ENCODE measurements at places on chromosomes 3 and 15.

DNA sequence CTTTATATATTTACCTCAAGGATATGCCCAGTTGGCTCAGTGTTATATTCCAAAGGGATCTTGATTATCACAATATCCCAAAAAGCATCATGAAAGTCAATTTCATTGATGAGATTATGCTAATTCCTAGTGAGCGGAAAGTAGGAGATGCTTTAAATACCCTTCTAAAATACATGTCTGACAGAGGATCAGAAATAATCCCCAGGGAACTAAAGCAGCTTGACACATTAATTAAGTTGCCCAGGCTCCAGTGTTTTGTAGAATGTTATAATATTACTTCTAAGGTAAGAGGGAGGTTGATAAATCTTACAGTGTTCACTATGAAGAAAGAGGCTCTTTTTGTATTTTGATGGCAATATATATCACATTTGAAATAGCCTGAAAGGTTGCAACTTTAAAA lies 767.5 kb upstream of the ROBO1 start:
- no peak for DNase-seq

DNA sequence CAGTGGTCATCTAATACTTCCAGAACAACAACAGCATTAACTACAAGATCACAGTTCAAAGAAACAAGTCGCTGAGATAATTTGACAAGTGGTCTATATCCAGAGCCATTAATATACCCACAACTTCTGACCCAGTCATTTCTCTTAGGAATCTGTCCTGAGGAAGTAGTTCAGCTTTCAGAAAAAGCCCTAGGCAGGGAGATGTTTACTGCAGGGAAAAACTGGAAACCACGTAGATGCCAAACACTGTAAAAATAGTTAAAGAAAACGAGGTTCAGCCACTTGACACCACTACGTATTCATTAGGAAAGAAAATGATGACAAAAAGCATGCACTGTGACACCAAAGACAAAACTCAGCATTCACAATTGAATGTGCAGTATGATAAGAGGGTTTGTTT lies 22.3 kb upstream of the CDCP1 start:
- no peak for DNase-seq

GRCh38 chr3:8481380-8481779 lies 20.2 kb upstream of the LMCD1 start:
- no peak for DNase-seq

GRCh38 chr15:67422296-67422695 lies 98.6 kb upstream of the C15orf61 start:
- DNase-seq: no peak

GRCh38 chr3:64732576-64732975 lies 44.8 kb upstream of the ADAMTS9 start:
- DNase-seq: no peak

GRCh38 chr3:190436331-190436730 lies 13.4 kb downstream of the TMEM207 start:
- DNase-seq: no peak

- no peak for DNase-seq
Observed at GRCh38 chr3:25021816-25022215, 406.2 kb upstream of the RARB start.

- no peak for DNase-seq
Observed at GRCh38 chr3:194405766-194406165, 6.7 kb upstream of the GP5 start.

- no peak for DNase-seq
Observed at GRCh38 chr15:101597360-101597928, 54.7 kb downstream of the TM2D3 start.

DNA sequence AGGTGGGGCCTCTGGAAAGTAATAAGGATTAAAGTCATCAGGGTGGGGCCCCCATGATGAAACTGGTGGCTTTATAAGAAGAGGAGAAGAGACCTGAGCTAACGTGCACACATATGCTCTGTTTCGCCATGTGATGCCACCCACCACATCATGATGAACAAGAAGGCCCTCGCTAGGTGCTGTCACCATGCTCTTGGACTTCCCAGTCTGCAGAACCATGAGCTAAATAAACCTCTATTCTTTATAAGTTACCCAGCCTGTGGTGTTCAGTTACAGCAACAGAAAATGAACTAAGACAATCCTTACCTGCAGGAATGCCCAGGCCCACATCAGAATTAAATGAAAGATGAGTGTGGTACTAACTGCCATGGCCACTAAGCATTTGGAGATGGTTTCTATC lies 79.8 kb downstream of the ADCY5 start:
- DNase-seq: no peak

DNA sequence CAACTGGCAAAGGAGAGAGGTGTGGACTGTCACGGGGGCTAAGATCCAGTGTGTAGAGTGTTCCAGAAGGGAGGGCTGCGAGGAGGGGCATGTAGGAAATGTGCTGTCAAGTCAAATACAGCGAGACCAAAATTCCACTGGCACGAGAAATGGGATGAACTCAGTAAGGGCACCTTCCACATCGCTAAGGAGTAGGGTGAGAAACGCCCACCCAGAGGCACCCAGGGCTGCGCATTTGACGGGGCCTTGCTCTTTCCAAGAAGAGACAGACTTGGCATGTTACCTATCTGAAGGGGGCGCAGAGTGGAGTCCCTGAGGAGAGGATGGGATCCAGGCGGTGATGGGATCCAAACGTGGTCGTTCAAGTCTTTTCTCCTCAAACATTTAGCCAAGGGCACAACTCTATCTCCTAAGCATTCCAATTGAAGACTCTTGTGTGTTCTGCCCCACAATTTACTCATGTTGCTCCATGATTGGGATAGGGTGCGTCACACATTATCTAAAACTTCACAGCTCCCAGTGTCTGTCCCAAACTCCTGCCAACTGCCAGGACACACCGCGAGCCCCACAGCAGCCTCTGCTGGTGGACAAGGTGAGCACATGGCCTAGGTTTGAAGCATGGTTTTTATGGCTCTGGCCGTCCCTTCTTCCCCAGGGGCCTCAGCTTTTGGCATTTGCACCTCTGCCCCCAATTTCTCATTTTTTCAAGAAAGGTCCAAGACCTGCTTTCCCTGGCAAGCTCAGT lies 7.6 kb downstream of the SELENOS start:
- DNase-seq: no peak

DNA sequence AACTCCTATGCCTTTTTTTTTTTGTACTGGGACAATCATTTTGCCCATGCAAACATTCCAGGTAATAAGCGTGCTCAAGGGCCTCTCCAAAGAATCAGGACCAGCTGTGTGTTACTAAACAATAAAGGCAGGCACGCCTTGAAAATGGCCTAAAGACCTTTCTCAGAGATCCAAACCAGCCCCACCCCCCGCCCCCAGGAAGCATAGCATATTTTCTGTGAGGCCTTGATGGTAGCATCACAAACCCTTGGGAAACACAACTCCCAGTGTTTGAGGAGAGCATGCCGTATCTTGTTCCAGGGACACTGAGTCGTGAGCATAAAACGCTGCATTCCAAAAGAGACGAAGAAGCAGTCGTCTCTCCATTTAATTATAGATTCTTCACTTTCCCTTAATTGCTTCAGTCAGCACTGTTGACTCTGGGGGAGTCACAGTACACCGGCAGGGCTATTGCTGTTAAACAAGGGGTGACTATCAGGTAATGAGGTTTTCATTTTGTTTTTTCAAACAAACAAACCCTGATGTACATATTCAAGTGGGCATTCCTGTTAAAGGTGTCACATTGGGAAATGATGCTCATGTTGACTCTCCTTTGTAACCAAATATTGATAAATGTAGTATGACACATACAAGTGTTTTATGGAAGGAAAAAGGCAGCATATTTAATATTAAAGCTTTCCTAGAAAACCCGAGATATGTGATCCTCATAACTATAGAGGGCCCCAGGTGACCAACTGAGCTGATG lies 4.4 kb upstream of the TPM1 start:
- no peak for DNase-seq

DNA sequence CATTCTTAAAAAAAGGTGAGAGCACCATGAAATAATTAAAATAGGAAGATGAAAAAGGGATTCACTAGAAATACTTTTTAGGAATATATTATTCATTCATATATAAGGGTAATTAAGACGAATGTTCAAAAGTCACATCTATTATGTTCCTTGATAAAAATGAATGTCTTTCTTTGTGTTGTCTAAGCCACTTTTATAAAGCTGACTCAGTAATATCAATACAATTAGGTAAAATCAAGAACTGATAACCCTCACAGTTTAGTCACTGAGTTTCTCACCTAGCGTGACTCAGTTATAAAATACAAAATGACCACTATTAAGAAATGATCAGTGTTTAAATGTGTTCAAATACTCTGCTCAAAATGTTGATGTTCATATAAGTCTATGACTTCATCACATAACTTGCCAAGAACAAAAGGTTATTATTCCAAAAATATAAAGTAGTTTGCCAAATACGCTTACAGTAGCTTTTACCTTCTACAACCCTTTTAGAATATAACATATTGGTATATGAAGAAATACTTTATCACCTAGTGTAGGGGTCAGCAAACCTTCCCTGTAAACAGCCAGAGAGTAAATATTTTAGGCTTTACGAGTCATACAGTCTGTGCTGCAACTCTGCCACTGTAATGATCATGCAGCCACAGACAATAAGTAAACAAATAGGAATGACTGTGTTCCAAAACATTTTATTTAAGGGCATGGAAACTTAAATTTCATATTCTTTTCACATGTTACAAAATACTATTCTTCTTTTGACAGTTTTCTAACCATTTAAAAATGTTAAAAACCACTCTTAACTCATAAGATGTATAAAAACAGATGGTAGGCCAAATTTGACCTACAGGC lies 369.8 kb downstream of the TBC1D5 start:
- DNase-seq: no peak

DNA sequence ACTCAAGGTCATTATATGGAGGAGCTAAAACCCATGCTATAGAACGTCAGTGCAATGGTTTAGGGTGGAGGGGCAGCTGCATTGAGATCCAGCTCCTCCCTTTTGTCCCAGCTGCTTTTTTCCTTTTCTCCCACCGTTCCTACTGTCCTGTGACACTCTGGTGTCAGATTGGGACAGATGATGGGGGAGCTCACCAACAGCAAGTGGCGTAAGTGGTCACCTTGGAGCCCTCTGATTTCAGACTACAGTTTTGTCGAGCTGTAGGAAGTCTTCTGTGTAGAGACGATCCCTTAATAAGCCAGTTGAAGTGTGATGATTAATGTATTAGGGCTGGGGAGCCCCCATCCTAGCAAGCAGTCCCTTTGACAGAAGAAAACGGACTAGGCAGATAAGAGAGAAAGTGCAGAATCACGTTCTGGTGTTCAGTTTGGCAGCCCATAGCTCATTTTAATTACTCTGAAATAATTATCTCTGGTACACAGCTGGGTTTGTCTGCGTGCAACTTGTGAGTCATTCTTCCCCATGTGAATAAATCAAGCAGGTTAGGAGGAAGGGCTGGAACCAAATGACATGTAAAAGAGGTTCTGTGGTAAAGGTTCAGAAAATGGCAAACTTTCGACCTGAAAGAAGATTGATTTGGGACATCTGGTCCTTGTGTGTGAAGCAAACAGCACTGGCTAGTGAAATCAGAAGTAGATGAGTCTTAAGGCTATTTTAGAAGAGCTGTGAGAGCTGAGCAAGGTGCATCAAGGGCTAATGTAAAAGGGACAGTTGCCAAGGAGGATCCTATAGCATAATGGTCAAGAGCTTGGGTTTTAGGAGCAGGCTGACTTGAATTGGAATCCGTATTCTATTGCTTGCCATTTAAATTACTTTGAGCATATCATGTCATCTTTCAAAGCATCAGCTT lies 241.4 kb downstream of the EDEM1 start:
- no peak for DNase-seq

DNA sequence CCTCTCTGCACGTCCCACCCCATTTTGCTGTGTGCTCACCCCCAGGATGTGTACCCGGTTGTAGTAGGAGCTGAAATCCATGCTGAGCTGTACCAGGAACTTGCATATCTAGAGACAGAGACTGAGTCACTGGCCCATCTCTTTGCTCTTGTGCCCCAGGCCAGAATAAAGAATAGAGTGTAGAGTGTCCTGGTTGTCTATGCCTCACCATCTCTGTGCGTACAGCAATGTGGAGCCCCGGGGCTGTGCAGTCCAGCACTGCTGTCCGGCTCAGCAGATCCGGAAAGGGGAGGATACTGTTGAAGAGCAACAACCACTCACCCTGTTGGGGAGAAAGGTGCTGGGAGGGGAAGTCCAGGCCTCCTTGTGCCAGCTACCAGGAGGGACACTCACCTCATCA lies 2.6 kb downstream of the DALRD3 start:
- DNase-seq: no peak

DNA sequence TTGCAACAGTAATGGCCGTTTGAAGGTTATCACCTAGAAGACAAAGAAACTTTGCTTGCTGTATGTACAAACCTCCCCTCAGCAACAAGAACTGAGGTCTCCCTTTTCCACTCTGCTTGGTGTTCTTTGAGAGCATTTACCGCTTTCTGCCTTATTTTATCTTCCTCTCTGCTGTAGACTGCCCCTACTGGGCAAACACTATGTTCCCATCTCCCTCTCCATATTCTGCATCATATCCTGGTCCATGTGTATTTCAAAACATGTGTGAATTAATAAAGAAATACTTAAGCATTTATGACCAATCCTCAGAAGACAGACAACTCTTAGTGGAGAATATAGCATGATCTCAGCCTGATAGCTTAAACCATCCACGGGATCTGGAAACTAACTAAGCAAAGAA lies 64.4 kb downstream of the ATP13A5 start:
- no peak for DNase-seq

- no peak for DNase-seq
Observed at GRCh38 chr3:168736202-168736601, 640.5 kb upstream of the GOLIM4 start.

GRCh38 chr3:55471522-55472280 lies 15.4 kb downstream of the WNT5A start:
- DNase-seq: no peak

GRCh38 chr3:139292192-139292591 lies 51.6 kb upstream of the MRPS22 start:
- DNase-seq: no peak

DNA sequence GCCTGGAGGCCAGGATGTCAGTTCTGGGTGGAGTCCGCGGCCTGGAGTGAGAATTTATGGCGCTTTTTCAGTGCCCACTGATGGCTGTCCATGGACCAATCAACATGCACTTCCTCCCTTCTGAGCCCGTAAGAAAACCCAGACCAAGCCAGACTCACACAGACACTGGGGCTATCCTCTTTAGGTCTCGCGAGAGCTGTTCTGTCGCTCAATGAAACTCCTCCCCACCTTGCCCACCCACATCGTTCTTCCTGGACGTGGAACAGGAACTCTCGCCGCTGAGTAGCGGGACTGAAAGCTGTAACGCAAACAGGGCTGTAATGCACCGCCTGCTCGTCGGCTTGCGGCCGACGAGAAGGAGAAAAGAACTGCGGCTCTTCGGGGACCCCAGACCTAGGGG lies 833.0 kb upstream of the CADM2 start:
- no peak for DNase-seq

- no peak for DNase-seq
Observed at GRCh38 chr3:154098376-154098775, 22.8 kb upstream of the ARHGEF26 start.

- no peak for DNase-seq
Observed at GRCh38 chr15:89860431-89860830, 33.4 kb downstream of the AP3S2 start.

GRCh38 chr15:72182673-72183072 lies 14.9 kb downstream of the GRAMD2A start:
- DNase-seq: no peak

Data from activated CD8-positive, alpha-beta memory T cell treated with anti-CD3 and anti-CD28 coated beads for 48 hours (primary cell).